ENCODE measurements at places on chromosomes 4 and X. TPM values are rescaled to one million over a fixed set of nuclear protein-coding genes. Genes with fewer than 3 reads are reported as not detected.

SRPX2 gene
- 22.0 TPM for total RNA-seq

PRSS12 gene
- total RNA-seq = 0.17 TPM

PPA2 gene
- 67.1 TPM for total RNA-seq

GAGE12F gene
- total RNA-seq = not detected

RBM47 gene
- total RNA-seq = 4.6 TPM

MTNR1A gene
- total RNA-seq = not detected

FGFBP2 gene
- total RNA-seq = not detected

GRCh38 chr4:8315435-8316250 lies 46.1 kb downstream of the HTRA3 start:
- DNase-seq = peak; percentile 81

DNA sequence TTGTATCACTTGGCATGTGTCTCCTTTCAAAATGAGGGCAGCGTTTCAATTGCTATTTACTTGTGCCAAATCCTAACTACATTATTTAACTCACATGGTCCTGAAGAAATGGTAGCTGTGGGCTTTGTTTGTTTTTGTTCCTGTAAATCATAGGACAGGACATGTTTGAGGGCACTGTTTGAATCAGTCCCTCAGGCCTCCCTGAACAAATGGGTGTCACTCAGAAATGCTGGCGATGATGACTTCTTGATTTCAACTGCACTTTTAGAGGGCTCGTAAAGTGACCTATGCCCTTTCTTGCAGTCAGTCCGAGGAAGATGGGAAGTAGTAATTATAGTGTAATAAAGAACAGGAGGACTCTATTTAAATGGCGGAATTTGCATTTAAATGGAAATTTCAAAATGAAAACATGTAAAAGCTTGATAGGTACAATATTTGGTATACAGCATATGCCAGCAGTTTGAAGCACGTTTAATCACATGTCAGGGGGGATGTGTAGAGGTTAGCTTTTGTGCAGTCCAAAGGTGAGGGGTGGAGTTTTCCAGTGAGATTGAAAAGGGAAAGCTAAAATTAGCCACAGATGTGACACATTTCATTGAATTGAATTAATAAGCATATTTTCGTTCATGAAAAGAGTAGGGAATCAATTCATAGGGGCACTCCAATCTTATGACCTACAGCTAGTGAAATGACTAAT lies 1958.7 kb upstream of the IGFBP7 start:
- no peak for DNase-seq

GRCh38 chr4:189840356-189840755 lies 100.3 kb upstream of the FRG1 start:
- no peak for DNase-seq

DNA sequence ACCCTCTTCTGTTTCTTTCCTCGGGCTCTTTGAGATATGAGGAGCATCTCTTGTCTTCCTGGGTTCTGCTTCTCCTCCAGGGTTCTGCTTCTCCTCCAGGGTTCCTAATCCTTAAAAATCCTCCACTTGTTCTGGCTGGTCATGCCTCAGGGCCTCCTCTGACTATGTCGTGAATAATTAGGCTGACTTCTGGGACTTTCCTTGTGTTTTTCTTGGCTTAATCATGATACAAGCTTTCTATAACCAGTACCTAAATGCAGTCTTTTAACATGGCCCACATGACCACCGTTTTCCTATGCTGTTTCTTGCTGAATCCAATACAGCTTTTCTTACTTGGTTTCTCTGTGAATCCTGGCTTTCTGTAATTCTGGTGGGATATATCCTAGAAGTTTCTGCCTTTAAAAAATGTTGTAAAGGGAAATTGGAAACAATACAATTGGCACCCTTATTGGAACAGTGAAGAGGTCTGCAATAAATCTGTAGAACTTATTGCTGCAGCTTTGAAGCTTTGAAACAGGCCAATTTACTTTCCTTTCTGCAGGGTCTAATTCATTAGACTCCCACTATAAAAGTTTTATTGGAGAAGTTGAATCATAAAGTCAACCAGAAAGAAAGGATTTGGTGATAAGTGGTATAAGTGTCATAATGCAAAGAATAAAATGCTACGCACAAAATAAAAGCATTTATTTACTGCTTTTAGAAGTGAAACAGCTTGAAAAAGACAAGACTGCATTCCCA lies 213.1 kb downstream of the UGT8 start:
- no peak for DNase-seq

DNA sequence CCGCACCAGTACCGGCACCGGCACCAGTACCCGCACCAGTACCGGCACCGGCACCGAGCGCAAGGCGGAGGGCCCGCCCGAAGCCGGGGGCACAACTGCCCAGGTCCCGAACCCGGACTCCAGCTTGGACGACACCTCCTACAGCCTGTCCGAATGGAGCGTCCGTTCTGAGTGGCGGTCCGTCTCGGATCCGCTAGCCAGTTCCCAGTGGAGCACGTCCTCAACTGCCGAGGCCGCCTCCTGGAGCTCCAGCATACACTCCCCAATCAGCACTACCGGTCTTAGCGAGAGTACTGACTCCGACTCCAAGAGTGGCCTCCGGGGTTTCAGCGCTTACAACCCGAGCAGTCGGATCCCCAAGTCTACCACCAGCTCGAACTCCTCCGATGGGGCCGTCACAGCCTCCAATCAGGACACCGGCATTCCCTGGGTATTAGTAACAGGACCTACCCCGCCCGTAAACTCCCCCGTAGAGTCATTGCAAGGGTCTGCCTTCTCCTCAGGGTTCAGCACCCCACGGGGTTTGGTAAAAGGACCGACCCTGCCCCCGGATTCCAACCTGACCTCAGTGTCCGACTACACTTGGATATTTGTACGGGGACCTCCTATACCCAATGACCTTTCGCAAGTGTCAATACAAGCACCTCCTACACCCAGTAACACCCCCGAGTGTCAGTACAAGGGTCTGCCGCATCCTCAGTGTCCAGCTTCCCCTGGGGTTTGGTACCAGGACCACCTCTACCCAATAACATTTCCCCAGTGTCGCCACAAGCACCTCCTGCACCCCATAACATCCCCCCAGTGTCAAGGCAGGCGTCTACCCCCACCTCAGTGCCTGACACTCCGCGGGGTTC lies 721 bp upstream of the MAOA start:
- DNase-seq = peak; percentile 53

- no peak for DNase-seq
These were observed 56.7 kb downstream of the STOX2 start for GRCh38 chr4:183961795-183962194.

- no peak for DNase-seq
These were observed 9.4 kb downstream of the SLC2A9 start for GRCh38 chr4:10011885-10012284.

DNA sequence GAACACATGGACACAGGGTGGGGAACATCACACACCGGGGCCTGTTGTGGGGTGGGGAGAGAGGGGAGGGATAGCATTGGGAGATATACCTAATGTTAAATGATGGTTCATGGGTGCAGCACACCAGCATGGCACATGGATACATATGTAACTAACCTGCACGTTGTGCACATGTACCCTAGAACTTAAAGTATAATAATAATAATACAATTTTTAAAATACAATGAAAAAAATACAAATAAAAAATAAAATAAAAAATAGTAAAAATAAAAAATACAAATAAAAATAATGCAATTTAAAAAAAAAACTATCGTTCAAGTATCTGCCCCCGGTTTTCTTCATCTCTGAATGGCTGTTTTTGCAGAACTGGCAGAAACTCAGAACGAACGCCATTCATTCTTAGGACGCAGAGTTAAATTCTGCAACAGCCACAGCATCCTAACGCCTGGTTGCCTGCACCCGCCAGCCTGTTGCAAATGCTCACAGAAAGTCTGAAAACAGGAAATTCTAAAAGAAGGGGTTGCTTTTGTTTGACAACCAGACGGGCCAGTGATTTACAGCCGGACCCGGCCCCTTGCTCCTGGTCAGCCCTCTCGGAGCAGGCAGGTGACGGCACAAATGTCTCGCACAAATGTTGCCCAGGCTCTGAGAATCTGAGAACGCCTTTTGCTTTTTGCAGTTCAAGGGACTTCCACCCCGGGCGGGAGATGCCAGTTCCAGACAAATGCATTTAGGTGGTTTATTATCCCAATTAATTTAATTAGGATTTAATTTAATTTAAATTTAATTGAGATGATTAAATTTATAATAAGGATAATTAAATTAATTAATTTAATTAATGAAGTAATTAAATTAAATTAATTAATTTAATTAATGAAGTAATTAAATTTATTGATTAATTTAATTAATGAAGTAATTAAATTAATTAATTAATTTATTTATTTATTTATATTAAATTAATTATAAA lies 47.8 kb downstream of the CRLF2 start:
- DNase-seq = peak; percentile 27

DNA sequence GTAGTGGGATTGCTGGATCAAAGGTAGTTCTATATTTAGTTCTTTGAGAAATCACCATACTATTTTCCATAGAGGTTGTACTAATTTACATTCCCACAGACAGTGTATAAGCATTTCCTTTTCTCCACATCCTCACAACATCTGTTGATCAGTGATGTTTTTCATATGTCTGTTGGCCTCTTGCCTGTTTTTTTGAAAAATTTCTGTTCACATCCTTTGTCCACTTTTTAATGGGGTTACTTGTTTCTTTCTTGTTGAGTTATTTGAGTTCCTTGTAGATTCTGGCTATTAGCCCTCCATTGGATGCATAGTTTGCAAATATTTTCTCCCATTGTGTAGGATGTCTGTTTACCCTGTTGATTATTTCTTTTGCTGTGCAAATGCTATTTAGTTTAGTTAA lies 72.6 kb downstream of the STOX2 start:
- DNase-seq = no peak

GRCh38 chr4:122458625-122459024 lies 2.1 kb upstream of the IL2 start:
- peak; percentile 7 for DNase-seq

DNA sequence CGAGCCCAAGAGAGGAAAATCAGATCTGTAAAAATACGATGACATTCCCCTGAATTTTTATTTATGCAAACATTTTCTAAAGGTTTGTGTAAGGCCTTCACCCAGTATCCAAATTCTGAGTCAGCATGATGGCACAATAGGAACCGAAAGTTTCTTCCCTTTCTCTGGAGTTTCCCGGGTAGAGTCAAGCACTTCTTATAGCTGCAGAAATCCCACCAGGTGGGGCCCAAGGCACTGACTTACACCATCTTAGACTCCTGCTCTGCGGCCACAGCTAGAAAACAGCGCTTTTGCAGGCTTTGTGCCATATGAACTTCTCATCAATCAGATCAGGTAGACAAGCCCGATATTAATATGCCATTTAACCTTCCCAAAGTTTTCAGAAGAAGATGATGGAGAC lies 13.4 kb downstream of the LEF1 start:
- no peak for DNase-seq

DNA sequence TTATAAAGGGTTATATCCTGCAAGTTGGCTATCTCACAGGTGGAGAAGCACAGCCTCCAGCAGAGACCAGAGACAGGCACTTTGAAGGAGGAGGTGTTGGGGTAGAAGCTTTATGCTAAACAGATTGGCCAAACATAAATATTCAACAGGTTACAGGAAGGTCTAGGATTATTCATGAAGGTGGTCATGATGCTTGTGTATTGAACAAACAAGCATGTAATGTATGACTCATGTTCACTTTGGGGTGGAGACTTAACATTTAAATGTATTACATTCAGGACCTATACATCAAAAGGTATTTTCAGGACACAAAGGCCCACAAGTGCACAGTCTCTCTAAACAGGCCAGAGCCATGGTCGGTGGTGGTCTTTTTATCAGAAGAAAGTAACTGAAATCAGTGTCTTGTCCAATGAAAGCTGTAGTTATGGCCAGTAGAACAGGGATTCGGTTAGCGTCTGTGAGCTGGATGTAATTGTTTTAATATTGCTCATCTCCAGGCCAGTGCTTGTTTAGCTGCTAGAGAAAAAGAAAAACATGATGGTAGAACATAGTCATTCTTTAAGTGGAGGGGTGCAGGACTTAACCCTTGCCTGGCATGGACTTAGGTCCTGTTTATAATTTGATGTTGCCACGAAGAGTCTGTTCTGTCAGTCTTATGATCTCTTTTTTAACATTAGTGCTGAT lies 555.2 kb upstream of the PCDH10 start:
- no peak for DNase-seq

DNA sequence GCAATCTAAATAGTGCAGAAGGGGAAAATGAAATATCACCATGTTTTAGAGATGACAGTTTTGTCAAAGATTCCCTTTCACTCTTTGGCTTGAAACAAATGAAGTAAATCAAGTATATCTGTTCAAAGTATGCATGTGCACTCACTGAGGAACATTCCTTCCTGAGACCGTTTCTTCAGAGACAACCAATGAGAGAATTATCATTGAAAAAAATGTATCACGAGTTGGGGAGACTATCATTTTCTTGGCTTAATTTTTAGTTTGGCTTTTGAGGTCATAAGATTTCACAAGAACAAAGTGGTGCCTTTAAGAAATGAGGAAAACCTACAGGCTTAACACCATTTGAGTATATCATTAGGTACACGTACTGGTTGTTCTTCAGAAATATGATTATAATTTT lies 56.3 kb downstream of the PCDH7 start:
- DNase-seq = no peak

GRCh38 chr4:183337349-183337748 lies 15.1 kb upstream of the CLDN24 start:
- DNase-seq = no peak

- DNase-seq = no peak
These were observed 1.3 kb downstream of the ERAS start for GRCh38 chrX:48827654-48827968.

DNA sequence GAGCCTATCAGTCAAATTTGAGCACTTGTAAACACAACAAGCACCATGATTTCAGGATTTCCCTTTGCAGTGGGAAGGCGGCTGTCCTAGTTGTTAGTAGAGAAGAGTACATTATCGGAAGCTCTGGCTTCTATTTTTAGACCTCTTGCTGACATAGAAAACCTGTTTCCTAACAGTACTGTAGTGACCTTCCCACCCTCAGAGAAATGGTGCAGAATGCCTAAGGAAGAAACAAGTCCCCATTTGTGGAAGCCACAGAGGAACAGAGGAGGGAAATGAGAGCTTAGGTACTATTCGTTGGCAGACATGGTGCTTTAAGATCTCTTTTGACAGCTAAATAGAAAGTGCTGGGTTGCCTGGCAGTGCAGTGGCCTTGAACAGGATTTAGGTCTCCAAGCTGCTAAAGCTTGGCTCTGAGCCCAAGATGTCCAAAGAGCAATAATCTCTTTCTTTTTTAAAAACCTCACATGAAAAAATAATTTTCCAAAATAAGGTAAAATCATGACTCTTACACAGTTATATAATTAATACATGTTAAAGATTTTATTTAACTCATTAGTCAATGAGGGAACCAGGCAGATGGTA lies 24.9 kb downstream of the GLRA2 start:
- DNase-seq = no peak

GRCh38 chr4:56286763-56287162 lies 100.5 kb downstream of the AASDH start:
- no peak for DNase-seq

DNA sequence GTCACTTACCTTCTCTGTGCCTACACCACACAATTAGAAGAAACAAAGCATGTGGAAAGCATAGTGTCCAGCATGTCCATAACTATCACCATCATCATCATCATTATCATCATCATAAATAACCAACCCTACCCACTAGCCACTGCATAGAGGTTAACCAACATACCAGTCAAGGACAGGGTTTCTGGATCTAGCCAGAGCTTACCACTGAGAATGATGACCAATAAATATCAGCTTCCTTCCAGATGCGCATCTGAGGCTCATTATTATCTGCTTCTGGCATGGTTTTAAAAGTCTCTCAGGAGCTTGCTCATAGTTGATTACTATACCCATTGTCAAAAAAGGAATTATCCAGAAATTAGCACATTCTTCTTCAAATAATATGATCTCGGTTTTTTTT lies 25.5 kb upstream of the MYOZ2 start:
- no peak for DNase-seq

- no peak for DNase-seq
These were observed 351.6 kb downstream of the NLGN4X start for GRCh38 chrX:5876984-5877596.

- no peak for DNase-seq
These were observed 131.2 kb upstream of the PCDH18 start for GRCh38 chr4:137663251-137664045.

Measured in dermis blood vessel endothelial cell (primary cell).